ENCODE measurements at places on chromosomes 3 and 15.

DNA sequence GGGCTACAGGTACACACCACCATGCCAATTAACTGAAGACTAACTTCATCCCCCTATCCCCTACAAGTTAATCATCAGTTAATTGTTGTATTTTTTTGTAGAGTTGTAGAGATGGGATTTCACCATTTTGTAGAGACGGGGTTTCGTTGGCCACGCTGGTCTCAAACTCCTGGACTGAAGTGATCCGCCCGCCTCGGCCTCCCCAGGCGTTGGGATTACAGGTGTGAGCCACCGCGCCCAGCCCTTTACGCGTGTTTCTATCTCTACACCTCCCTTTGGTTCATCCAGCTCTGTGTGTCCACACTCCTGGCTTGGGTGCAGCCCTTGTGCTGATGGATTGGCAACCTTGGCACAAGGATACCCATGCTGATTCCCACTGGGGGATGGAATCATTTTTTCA, 258.8 kb downstream of the FAM43A start:
- no peak for DNase-seq

DNA sequence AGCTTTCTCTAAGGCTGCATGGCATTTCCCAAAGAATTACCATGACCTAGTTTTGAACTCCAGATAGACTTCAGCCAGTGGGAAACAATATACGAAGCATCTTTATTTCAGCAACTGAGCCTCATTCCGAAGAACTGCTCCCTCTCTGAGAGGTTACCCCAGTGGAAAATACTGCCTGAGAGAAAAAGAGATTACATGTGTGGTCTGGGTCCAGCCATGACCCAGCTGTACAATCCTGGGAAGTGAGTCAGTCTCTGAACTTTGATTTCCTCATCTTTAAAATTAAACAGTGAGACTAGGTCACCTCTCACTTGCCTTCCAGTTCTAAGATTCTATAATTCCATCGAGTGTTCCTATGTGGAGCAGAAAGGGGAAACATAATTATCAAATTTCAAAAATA, 42.4 kb downstream of the TNIK start:
- no peak for DNase-seq

- DNase-seq: no peak
Measured at GRCh38 chr3:34157491-34157890, 359.1 kb downstream of the PDCD6IP start.

GRCh38 chr15:92097474-92098178, 244.1 kb downstream of the SLCO3A1 start:
- DNase-seq: peak; percentile 61

- peak; percentile 53 for DNase-seq
Measured at GRCh38 chr3:11613851-11614487, 29.7 kb downstream of the VGLL4 start.

- DNase-seq: no peak
Measured at GRCh38 chr15:29968895-29969561, 113.7 kb upstream of the GOLGA8J start.

- DNase-seq: peak; percentile 38
Measured at GRCh38 chr15:50828610-50829206, 63.2 kb upstream of the SPPL2A start.

DNA sequence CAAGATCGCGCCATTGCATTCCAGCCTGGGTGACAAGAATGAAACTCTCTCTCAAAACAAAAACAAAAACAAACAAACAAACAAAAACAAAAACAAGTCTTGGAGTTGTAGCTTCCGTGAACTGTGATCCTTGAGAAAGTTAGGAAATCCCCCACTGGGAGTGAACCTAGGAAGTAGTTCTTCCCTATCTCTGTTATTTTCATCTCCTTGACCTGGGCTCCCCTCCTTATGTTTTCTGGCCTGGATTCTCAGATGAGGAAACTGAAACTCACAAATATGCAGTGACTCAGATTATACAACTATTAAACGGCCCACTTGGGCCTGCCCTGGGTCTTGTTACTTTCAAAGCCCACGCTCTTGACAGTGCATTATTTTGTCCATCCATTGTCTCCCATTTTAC, 29.7 kb downstream of the SAXO2 start:
- no peak for DNase-seq

- no peak for DNase-seq
Measured at GRCh38 chr15:93451822-93452221, 362.8 kb upstream of the RGMA start.

DNA sequence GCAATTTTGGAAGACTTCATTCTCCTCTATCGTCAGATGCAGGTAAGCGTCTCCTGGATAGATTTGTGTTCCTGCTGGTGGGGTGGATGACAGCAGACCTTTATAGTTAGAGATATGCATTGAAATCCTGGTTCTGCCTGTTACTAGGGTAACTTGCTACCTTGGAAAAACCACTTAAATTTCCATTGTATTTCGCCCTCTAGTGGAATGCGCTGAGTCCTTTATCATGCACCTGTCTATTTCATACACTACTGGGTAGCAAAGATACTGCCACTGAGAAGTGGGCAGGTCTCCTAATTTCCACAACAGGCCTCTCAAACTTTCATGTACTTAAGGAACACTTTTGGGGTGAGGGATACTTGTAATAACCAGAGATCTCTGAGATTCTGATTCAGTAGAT, 209.5 kb upstream of the SUCLG2 start:
- no peak for DNase-seq

DNA sequence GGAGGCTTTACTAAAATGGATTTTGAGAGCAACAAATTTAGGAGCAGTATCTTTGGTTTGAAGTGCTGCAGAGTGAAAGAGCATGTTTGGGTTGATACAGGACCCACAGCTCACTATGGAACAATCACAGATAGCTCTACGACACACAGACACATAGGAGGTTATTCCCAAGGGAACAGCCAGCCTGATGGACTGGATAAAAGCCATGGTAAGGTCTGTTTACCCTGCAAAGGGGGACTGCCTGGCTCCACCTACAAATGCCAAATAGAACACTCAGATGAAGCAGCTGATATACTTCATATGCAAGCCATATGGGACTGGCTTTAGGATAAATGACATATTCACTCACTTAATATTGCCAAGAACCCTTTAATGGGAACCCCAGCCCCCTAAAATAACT, 75.4 kb downstream of the CDC25A start:
- DNase-seq: no peak

GRCh38 chr3:151431940-151432339, 28.9 kb downstream of the IGSF10 start:
- DNase-seq: no peak

GRCh38 chr15:96297783-96298182, 32.7 kb upstream of the NR2F2 start:
- no peak for DNase-seq

GRCh38 chr3:16300881-16301359, 35.9 kb downstream of the OXNAD1 start:
- DNase-seq: no peak

DNA sequence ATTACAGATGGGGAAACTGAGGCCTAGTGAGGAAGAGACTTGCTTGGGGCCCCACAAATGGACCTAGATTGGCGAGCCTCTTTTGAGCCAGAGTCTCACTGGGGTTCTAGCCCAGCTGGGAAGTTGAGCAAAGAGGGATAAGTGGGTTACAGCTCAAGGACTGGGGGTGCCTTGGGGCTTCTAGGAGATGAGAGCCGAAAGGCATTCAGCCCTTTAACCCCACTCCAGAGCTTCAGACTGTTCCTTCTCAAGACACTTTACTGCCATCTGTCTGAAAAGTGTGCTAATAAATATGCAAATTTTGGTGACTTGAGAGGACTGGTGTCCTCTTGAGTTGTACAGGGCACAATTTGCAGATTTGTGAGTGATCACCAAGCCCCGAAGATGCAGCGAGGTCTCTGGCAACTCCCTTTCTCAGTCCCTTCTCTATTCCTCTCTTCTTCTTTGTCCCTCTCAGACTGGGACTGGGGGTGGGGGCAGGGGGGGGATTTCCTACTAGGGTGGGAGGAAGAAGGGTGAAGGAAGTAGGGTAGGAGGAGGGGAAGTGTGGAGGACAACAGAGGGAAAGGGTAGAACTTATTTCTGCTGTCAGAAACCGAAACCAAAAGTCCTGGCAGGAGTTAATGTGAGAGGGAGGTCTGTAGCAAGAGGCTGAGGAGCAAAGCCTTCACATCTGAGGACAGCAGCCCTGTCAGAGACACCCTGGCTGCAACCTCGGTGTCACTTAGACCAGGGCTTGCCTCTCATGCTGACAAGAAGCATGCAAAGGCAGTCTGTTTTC, 16.2 kb upstream of the ANKDD1A start:
- DNase-seq: no peak

GRCh38 chr3:55801676-55802075, 314.6 kb upstream of the WNT5A start:
- no peak for DNase-seq

DNA sequence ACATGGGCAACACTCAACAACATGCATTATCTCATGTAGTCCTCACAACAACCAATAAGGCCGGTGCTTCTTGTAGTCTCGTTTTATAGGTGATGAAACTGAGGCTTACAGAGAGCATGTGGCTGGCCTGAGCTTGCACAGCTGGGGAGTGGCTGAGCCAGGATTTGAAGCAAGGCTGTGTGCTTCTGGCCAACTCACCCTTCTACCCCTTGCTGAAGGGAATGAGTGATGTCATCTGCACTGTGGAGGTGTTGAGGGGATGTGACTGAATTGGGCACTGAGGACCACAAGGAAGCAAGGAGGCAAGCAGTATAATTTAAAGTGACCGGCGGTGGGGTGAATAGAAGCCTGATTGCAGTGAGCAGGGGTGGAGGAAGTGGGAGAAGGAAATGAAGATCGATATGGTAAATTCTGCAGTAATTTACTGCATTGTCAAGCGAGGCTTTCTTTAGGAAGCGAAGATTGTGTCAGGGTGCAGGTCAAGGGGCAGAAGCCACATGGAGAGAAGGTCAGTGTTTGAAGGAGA, 62.3 kb downstream of the MINAR1 start:
- no peak for DNase-seq

DNA sequence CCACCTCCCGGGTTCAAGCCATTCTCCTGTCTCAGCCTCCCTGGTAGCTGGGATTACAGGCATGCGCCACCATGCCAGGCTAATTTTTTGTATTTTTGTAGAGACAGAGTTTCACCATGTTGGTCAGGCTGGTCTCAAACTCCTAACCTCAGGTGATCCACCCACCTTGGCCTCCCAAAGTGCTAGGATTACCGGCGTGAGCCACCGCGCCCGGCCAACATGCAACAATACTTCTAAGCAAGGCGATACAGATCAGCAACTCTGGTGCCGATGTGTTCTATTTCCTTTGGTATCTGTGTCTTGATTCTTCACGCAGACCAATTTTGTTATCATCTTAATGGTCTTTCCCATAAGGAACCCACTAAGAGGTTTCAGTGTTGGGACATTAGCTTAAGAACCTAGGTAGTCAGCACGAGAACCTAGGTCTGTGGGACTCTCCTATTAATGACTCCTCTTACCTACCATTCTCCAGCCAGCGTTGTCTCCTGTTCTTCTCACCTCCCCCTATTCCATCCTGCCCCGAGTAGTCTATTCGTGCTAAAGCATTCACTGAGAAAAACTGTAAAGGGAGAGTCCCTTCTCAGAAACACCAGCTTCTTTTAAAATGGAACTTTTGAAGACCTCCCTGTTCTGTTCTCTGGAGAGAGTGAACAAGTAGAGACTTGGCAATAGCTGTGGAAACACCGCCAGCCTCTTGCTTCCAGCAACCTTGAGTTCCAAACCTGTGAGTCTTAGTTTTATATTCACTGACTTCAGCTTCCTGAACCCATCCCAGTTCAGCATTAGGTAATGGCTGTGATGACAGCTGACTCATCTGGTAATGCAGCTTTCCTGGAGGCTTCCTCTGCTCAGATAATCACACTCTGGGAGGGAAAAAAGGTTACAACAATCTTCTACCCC, 61.2 kb downstream of the TSC22D2 start:
- DNase-seq: peak; percentile 85

DNA sequence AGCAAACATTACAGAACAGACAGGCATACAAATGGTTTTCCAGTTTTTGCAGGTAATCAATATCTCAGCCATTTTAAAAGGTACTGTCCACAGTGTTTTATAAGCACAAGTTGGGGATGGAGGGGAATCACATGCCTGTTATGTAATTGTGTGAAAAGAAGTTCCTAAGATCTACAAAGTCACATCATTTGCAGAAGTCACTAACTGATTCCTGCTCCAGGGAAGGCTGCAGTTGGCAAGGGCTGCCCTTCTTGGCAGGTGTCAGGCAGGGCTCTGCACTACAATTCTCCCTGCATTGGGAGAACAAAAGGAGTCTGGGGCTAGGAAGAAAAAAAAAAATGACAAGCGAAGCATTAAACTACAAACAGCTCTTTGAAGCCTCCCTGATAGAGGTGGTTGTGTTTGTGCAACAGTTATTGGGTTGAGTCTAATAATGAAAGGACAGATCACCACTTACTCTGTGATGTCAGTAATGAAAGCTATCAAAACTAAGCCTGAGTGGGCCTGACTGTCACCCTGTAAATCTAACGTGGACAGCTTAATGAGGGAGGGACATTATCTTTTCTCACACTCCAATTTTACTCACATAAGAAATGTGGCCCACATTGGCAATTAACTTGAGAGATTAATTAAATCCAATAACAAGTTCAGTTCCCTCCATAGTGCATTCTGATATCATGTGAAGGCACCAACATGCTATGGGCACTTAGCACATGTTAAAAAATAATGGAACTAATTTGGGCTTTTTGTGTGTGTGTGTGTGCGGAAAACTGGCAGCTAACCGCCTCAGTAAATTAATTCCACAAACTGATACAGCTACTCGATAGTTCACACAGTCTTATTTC, 242.9 kb downstream of the FHIT start:
- DNase-seq: no peak

DNA sequence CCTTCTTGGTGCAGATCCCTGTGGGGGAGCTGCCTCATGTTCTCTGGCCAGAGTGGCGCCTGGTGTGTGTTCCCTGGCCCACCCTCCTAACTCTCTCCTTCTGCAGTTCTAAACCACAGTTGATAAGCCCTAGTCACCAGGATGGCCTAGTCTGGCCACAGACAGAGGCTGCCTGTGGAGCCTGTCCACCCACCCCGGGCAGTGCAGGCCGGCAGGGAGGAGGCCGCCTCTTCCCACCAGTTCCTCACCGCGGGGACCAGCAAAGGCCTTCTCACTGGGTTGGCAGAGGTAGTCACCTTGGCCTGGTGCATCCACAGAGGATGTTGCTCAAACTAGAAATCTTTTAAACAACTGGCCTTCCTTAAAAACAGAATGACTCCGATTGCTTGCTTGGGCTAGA, 276.4 kb upstream of the TTC14 start:
- no peak for DNase-seq

DNA sequence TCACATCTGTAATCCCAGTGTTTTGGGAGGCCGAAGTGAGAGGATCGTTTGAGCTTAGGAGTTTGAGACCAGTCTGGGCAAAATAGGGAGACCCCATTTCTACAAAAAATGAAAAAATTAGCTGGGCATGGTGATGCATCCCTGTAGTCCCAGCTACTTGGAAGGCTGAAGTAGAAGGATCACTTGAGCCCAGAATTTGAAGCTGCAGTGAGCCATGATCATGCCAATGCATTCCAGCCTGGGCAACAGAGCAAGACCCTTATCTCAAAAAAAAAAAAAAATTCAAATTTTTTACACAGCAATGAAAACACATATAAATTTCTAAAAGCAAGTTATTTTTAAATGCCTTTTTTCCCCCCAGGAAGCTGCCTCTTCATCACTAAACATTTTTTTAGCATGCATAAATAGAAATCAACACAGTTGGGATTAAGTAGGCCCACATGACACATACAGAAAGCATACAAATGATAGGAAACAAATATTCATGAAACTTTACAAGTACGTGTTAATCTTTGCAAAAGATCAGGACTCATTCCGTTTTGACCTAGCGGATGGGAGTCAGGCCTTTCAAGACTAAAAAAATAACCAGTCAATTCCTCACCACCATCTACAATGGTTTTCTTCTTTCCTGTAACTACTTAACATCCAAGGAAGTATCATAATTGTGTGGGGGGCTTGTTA, 45.6 kb upstream of the IGDCC4 start:
- DNase-seq: no peak

- no peak for DNase-seq
Measured at GRCh38 chr3:102026656-102027055, 177.3 kb downstream of the NFKBIZ start.
